Posterior cingulate gyrus (tissue), 11 donors: ENCODE measurements at places on chromosomes 12 and 14.
A peak's percentile ranks its signal among the peaks of the same experiment; 100 is the strongest.

- peak; percentile 40 for DNase-seq
Measured at GRCh38 chr12:59372956-59373355, 222.9 kb upstream of the SLC16A7 start.

- no peak for DNase-seq
Measured at GRCh38 chr12:6086316-6086715, 38.2 kb downstream of the VWF start.

- DNase-seq = no peak
Measured at GRCh38 chr14:50785457-50786063, 45.4 kb downstream of the NIN start.

GRCh38 chr14:32934881-32935633, 3.6 kb upstream of the NPAS3 start:
- peak; percentile 74 for DNase-seq

DNA sequence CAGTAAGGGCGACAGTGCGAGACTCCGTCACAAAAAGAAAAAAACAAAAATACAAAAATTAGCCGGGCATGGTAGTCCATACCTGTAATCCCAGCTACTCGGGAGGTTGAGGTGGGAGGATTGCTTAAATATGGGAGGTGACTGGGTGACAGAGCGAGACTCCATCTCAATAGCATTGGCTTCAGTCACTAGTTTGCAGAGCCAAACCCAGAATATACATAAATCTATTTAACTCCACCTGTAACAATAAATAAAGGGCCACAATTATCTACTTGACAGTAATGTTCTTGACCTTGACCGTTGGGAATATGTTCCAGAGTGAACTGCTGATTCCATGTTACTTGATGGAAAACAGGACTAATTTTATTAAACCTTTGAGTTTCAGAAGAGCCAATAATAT, 198.9 kb upstream of the MDGA2 start:
- no peak for DNase-seq

DNA sequence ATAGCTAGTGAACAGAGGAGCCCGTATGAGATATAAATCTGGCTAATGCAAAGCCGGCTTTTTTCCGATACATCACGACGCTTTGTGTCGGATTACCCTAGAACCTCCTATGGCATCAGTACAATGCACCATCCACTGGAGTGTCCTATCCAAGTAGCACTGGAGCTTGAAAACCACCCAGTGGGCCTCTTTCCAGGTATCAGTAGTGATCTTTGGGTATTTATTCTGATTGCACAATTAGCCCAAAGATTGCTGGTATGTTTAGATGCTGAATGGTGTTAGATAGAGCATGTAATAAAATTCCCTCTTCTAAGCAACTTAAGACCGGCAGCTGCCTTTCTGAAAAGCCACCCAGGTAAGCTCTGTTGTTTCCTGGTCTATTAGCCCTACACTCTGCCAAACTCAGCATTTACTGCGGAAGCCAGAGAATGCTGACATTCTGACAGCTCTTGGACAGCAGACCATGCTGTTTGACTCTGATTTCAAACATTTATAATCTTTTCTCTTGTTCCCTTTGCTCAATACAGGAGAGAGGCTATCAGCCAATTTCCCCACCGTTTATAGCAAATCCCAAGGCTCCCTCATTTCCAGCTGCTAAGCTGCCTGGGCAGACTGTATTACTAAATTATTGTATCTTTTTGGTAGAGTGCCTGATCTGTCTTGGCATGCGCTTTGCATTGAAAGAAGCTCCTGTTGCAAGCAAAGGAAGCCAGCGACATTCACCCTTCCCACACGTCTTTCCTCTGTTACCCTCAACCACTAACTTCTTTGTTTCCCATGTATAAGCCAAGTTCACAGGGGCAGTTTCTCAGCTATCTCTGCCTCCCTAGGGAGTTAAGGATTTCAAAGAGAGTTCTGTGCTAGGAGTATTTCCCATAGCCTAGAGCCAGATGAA, 388.3 kb upstream of the GARIN6 start:
- DNase-seq = peak; percentile 7

DNA sequence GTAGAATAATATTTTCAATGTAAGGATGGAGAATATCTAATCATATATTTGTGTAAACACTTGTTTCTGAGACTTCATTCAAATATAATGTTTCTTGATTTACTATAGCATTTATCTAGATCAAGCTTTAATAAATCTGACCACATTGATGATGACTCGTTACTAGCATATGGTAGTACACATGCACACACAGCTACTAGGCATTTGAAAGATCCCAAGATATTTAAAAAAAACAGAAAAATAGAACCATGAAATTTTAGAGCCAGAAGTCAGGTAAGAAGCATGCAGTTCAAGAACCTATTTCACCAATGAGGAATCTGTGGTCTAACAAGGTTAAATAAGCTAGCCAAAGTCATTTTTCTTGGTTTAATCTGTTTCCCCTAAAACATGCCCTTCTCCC, 32.0 kb downstream of the DCP1B start:
- DNase-seq = no peak

GRCh38 chr12:69896653-69897381, 71.8 kb downstream of the MYRFL start:
- DNase-seq = no peak

DNA sequence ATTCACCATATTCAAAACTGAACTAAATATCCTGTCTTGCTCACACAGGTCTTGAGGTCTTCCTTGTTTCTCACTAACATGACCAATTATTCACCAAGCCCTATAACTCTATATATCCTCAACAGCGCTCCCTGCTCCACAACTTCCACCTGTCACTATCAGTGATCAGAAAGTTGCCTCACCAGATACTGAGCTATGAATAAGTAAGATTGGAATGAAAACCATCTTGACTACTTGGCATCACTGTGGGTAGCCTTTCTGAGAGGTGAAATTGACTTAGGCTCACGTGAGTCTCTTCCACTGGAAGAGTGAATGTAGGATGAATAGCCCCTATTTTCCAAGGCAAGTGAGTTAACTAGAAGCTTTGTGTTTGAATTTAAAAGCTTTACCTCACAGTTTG, 167.1 kb downstream of the PIK3C2G start:
- DNase-seq = no peak

DNA sequence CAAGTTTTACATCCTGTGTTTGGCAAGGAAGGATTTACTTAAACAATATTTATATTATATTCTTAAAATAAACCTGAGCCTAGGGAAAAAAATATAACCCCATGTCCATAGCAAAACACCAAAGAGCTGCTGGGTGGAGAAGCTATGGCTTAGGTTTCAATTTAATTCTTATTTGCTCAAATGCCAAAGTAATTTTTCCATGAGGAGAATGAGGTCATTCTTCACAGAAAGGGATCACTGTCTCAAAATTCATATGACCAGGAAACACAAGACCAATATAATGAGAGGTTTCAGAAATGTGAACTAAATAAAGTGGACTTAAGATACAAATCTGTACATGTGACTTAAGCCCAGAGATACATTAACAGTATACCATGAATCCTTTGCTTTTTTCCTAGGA, 195.0 kb downstream of the PHLDA1 start:
- DNase-seq = no peak

GRCh38 chr12:10717410-10717809, 5.7 kb downstream of the YBX3 start:
- no peak for DNase-seq

DNA sequence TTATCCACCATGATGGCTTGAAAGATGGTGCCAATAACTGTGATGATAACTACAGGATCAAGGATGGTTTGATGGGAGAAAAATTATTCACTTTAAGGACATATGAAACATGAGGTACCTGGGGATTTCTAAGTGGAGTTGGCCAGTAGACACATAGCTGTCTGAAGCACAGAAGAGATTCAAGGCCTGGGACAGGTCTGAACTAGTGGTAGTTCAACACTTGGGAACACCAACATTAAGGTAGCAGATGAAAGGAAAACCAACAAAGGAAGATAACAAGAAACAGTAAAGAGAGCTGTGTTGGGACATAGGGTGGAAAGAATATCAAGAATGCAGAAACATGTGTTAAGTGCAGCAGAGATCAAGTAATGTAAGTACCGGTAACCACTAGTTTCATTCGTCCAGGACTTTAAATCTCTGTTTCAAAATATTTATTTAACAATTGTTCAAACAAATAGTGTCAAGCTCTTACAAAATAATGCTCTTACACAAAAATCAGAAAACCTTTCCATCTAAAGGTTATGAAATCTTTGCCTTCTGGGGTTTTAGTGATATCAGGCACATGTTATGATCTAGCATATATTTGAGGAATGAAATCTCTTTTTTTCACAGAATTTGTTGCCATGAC, 104.7 kb downstream of the ST8SIA1 start:
- DNase-seq = no peak

DNA sequence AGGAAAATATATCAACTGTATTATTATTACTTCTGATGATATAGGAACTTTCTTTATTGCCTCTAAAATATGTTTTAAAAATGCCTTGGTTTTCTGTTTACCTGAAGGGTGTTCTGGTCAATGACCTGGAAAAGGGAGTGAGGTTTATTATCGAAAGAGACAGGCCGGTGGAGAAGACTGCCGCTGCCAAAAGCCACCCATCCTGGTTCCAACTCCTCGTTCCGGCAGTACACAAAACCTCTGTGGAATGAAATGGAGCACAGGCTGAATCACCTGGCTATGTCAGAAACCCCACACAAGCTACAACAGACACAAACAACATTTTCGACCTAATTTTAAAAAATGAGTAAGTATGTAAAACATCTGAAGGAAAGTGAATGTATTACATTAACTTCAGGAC, 73.6 kb downstream of the HECTD4 start:
- DNase-seq = no peak

- no peak for DNase-seq
Measured at GRCh38 chr14:20194101-20194500, 3.4 kb downstream of the OR11G2 start.

- no peak for DNase-seq
Measured at GRCh38 chr14:93116676-93117200, 1.0 kb upstream of the ITPK1 start.

DNA sequence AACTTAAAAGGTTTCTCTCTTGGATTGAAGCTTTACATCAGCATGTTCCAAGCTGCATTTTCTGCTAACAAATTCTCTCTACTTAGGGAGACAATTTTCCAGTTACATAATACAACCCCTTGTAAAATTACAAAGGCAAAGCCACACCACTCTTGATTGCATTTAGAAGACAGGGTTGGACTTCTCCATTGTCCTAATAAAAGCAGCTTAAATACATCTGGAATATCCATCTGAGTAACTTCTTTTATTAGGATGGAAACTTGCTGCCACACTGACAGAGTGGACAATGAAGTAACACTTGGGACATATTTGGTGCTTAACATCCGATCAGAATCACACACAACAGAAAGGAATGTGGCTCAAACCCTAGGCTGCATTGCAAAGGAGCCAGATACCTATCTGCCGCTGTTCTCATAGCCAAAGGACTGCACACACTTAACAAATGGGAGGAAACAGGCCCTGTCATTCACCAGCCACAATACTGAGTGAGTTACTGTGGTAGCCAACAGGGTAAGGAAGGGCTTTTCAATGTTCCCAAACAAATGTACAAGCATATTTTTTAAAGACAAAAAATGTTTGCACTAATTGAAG, 157.2 kb downstream of the PAX9 start:
- no peak for DNase-seq

DNA sequence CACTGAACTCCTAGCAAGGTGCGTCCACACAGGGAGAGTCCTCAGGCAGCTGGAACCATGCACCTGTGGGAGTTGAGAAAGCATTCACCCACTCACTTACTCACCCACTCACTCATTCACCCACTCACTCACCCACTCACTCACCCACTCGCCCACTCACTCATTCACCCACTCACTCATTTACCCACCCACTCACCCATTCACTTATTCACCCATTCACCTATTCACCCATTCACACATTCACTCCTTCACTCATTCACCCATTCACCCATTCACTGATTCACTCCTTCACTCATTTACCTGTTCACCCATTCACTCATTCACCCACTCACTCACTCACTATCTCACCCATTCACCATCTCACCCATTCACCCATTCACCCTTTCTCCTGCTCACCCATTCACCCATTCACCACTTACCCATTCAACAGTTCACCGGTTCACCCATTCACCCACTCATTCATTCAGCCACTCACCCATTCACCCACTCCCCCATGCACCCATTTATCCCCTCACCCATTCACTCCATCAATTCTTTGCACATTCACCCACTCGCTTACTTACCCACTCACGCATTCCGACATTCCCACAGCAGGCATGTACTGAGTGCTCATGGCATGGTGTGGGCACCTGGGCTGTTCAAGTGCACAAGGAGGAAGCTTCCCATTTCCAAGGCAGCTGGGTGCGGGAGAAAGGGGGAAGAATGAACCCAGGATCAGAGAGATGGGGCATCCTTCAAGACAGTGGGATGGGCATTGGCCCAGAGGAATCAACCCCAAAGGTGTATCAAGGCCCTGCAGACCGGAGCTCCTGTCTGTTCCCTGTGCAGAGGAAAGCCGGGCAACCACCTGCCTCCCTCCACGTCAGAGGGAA, 135.2 kb upstream of the C14orf180 start:
- no peak for DNase-seq

- no peak for DNase-seq
Measured at GRCh38 chr12:77032406-77032805, 33.0 kb downstream of the E2F7 start.

DNA sequence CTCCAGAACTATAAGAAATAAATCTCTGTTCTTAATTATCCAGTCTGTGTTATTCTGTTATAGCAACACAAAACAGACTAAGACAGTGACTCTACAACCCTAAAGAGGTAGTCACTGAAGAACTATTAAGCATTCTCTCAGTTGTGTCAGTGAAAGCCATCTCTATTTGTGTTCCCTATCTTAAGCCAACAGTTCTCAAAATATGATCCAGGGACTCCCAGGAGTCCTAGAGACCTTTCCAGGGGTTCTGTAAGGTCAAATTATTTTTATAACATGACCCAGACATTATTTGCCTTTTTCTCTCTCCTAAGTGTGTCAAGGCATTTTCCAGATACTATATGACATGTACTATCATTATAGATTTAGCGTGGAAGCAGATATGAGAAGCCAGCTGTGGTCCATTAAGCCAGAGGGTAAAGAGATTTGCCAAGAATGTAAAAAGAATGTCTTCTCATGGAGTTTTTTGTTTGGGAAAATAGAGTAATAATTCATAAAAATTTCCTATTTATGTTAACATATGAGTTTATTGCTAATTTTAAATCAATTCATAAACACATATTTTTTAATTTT, 315.8 kb downstream of the RGS6 start:
- no peak for DNase-seq

GRCh38 chr14:100804558-100805309, 21.2 kb upstream of the MEG3 start:
- no peak for DNase-seq

DNA sequence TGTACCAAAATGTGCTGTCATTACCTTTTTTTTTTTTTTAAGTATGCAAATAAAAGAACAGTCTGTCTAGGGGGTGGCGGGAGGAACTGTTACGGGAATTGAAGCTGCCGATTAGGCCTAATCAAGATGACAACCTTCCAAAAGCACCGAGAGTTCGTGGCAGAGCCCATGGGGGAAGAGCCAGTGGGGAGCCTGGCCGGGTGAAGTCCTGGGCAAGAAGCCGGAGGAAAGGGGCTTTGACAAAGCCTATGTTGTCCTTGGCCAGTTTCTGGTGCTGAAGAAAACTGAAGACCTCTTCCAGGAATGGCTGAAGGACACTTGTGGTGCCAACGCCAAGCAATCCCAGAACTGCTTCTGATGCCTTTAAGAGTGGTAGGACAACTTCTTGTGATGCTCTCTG, 42.6 kb downstream of the ACTN1 start:
- DNase-seq = no peak

GRCh38 chr14:74675219-74675618, 37.7 kb downstream of the AREL1 start:
- DNase-seq = no peak
